ENCODE measurements at places on chromosomes 7 and 10.

DNA sequence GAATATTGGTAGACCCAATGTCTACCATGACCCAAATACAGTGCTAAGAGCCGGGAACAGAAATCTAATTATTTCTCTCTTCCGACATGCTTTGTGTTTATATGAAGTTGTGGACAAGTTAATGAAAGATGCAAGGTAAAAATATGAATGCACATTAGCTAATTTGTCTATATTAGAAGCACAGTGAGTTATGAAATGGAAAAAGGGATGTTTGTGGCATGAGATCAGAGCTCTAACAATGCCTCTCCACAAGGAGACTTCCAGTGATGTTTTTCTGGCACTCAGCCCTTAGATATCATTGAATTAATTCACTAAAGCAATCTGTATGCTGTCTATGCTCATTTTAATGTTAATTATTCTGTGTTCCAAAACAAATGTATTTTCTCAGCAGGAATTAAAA lies 897.2 kb downstream of the CNTNAP2 start:
- DNase-seq = peak; percentile 54

DNA sequence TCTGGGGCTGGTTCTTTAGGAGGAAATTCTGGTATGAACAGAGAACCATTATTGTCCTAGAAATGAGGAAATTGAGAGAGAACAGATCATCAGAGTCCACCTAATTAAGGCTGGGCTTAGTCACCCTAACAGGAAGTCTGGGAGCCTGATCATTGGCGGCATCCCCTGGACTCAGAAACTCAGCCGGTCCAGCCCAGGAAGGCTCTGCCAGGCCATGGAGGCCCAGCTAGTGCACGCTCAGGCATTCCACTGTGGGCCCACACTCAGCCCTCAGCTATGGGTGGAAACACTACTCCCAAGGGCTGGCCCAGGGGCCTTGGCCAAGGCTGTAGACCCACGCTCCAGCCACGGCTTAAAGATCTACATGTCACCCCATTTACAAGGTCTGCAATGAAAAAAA lies 109.2 kb downstream of the PTPN20 start:
- DNase-seq = peak; percentile 63

DNA sequence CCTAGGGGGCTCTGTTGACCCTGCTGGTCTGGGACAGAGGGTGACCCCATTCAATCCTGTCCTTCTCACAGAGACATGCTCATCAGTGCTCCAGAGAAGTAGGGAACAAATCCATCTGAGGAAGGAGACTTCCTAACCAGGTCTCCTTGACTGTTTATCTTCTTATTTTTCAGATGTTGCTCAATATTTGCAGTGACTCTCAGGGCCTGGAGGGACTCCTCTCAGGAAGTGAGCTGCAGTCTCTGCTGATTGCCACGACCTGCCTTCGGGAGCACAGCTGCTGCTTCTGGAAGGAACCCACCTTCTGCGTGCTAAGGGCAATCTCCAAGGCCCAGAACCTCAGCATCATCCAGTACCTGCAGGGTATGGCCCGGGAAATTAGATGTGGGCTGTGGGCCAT lies 41.0 kb downstream of the WDFY4 start:
- no peak for DNase-seq

GRCh38 chr7:100156331-100157068 lies 2.0 kb downstream of the TRAPPC14 start:
- DNase-seq = no peak

DNA sequence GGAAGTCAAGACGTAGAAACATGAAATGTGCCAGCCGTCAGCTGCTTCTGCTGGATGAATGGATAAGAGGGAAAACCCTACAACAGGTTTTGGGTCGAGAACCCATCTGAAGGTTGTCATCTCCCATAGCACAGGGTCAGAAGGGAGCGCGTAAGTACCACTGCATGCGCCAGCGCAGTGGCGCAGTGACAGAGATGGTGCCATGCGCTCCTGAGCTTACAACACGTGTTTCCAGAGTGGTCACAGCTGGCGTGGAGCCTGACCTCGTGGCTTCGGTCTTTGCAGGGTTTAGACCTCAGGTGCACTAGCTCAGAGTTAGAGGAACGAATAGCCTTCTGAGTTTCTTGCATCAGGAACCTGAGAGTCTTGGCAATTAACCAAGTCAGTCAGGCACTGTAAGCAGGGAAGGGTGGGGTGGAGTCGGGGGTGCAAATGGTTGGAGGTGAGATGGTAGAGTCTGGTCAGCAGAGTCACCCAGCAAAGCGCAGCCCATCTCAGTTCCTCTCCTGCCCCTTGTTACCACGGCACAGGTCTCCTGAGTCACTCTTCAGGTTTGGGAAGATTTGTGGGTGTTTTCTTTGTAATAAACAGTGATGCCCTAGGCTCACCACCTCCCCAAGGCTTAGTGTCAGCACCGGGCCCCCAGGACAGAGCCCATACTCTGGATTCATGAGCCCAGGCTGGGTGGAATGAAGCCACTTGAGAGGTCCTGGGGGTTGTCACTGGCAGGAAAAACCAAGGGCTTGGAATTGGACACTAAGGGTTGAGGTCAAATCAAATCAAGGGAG lies 84.1 kb upstream of the PPIF start:
- no peak for DNase-seq

DNA sequence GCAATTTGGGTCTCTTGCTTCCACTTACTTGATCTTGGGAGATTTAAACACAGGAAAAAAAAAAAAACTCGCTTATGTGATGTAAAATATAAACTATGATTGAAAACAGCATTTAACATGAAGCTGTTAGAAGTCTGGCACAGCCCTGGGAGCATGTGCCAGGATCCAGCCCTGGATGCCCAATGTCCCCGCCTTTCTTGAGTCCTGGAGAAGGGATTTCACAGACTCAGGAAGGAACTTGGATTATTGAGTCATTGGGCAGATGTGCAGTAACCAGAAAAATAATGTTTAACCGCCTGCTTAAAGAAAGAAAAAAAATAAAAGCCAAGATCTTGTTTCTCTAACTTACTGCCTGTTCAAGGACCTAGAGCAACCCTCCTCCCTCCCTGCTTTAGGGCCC lies 3.7 kb upstream of the JCAD start:
- DNase-seq = peak; percentile 83

DNA sequence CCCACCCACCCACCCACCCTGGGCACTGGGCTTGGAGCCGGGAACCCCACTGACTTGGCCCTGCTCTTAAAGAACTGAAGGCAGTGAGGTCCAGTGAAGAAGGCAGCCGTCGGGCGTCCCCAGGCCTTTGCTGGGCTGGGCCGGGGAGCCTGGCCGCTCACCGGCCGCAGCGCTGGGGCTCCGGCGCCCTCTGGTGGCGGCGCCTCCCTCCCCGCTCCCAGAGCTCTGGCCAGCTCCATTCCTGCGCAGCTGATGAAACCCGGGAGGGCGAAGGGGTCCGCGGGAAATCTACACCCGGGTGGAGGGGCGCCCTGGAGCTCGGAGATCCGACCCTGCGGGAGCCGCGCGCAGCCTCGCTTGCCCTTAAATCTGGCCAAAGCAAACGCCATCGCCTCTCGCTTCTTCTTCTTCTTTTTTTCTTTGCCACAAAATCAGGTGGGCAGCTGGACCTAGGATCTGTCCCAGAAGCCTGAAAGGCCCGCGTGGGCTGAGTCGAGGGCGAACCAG lies 1.7 kb upstream of the CXCL12 start:
- DNase-seq = peak; percentile 70

- DNase-seq = no peak
These were observed 1.3 kb downstream of the RAPGEF5 start for GRCh38 chr7:22355620-22356009.

DNA sequence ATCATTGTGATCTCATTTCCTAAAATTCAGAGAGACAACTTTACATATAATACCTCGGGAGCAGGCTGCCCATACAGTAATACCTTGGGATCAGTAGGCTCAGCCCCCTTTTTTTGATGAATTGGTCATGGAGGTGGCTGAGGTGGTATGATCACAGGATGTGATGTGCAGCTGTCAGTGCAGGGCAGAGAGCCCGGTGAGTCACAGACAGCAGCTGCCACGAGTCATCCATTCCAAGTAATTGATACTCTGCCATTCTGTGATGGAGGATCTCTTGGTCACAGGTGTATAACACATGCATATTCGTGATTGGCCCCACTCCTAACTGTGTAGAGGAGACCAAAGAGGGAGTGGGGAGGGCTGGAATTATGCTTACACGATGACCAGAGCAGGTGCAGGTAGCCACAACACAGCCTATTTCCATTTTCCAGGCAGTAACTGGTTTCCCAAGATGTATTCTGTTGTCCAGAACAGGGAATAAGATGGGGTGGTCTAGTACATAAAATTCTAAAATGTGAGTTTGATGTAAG lies 14.1 kb downstream of the NRCAM start:
- no peak for DNase-seq

- DNase-seq = no peak
These were observed 46.2 kb downstream of the AMZ1 start for GRCh38 chr7:2734084-2734686.

DNA sequence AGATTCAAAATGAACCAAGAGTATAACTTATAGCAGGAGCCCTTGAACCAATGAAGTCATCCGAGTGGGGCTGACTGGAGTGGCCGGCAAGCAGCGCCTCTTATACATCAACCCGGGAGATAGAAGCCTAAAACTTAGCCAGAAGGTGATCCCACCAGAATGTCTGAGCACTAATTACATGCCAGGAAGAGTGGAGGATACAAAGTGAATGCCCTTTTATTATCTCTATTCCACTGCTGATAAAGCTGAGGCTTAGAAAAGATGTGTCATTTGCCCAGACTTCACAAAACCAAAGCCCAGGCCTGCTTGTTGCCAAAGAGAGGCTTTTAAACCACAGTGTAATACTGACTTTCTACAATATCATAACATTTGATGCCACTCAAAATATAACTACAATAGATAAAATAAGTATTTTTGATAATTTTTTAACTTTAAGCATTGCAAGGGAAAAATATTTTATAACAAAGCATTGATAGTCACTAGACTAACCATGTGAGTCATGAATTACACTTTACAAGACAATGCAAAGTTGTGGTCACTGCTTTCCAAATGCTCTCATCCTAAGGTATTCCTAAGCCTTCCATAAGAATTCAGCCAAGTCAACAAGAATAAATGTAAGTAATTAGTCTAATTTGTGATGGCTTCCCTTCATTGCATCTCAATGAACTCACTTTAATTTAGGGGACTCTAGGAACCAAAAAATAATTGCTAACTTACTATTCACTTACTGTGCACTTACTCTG lies 58.6 kb upstream of the ARID5B start:
- DNase-seq = peak; percentile 87

DNA sequence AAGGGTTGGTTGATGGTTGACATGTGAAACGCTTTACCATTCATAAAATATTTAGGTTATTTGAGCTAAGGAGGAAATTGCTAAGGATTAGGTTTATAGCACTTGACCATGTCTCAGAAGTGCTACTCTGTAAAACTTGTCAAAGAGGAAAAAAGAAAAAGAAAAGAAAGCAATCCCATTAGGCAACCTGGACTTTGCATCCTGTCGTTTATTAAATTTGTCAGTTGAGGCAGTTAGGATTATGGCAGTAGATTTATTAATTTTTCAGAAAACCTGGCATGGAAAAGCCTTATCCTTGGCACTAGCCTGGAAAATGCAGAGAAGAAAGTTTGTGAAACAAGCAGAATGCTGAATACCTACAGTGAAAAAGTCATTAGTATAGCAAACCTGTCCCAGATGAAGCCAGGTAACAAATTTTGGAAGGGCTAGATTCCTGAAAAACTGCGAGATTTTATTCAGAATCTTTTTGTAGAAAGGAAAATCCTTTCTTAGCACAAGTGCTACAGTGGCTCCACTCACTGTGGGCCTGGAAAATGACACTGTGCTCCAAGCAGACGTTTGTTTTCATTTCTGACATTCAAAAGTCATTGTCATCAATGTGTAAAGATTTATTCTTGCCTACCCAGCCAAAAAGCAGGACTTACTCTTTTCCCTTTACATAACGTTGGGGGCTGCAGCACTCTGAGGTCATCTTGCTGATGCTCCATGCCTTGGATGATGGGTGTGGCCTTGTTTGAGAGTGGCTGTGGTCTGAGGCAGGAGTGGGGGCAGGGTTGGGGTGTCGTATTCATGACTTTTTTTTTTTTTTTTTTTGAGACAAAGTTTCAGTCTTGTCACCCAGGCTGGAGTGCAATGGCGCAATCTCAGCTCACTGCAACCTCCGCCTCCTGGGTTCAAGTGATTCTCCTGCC lies 664.9 kb downstream of the SUGCT start:
- peak; percentile 40 for DNase-seq

DNA sequence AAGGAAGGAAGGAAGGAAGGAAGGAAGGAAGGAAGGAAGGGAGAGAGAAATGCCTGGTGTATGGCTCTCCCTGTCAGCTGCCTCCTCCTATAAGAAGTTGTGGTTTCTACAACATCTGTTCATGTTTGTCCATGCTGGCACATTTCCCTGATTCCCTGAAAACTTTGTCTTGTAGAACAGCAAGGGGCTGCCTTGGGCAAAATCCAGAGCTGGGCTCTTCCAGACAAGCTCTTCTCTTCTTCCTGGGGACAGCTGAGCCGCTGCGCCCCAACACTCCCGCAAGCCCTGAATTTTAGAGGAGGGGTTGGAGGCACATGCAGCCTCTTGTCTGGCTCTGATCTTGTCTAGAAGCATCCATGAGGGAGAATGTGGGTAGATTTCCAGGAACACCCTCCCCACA lies 282.0 kb upstream of the ADARB2 start:
- DNase-seq = no peak

DNA sequence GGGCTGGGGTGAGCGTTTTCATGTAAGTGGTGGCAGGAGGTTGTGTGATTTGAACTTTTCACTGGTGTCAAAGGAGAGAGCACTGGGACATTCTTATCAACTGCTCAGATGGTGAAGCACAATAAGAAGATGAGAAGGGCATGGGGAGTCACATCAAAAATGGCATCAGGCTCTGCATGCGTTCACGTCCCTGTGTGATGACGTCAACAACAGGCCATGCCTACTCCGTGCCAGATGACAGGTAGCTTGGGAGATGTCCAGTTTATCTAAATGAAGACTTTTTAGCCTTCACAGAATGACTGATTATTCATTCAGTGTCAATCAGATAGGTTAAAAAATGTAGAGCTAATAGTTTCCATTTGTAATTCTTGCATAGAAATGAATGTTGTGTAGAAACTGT lies 264.3 kb upstream of the POM121L12 start:
- no peak for DNase-seq

GRCh38 chr10:84845628-84846261 lies 517.4 kb downstream of the CCSER2 start:
- no peak for DNase-seq

GRCh38 chr7:75624134-75624832 lies 114.5 kb downstream of the HIP1 start:
- DNase-seq = peak; percentile 67

GRCh38 chr7:107527196-107527595 lies 36.5 kb downstream of the COG5 start:
- no peak for DNase-seq

GRCh38 chr10:16585103-16585502 lies 63.4 kb upstream of the C1QL3 start:
- no peak for DNase-seq
